Peyer's patch (tissue), 4 donors: ENCODE measurements at places on chromosomes 2 and 18.

DNA sequence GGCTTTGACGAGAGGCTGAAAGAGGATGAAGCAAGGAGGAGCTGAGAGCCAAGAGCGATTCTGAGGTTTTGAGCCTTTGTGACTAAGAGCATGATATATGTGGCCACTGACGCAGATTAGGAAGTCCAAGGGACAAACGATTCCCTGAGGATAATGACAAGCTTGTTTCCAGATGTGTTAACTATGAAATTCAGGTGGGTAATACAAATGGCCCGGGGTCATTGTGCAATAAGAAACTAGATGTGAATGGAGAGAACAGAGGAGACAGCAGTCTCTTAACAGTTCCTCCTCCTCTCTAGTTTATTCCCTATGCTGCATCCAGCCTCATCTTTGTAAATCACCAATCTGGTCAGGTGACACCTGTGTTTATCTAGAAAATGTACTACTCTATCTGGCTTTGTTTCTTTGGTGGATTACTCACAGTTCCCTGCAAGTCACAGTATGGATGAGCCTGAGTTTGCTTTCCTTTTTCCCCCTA lies 84.2 kb downstream of the SOCS6 start:
- no peak for DNase-seq
- no peaks in the 10 kb centered on the region for H3K36me3 ChIP-seq
- H3K4me3 ChIP-seq, result no peak overlapping the region
- H3K27ac ChIP-seq, result no peak overlapping the region
- no peaks in the 10 kb centered on the region for H3K4me1 ChIP-seq

DNA sequence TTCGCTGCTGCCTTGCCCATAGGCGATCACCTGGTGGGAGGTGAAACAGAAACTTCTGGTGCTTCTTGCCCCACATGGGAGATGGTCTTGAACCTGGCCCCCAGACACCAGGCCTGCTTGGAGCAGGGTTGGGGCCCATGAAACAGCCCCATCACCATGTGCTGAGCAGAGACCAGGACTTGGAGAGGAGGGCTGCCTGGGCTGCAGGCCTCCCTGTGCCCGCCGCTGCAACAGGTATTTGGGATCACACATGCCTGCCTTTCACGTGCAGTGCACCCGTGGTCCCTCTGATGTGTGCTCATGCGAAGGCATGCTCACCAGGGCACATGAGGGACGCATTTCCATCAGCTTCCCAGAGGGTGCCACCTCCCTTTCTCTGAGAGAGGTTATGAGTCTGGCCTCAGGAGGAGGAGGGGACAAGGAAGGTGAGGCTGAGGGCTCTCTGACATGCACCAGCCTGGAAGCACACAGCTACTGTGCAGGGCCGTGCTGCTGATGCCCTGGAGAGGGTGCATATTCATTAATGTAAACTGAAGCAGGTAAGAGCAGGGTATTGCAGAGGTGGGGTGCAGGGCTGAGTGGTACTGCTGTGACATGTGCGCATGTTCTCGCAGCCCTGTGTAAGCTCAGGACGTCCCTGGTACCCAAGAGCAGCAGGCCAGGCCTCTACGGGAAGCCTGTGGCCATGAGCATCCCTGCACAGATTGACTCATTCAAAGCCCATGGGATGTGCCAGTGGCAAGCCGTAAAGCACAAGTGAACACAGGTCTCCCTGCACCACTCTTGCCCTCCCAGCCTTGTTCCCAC lies 4.2 kb upstream of the OXER1 start:
- H3K4me3 ChIP-seq, result no peak overlapping the region
- no peaks in the 10 kb centered on the region for H3K27me3 ChIP-seq
- H3K36me3 ChIP-seq, result no peaks in the 10 kb centered on the region
- H3K27ac ChIP-seq, result no peak overlapping the region
- DNase-seq, result no peak

- no peaks in the 10 kb centered on the region for H3K27me3 ChIP-seq
- DNase-seq, result no peak
- no peak overlapping the region for H3K4me3 ChIP-seq
- no peaks in the 10 kb centered on the region for H3K36me3 ChIP-seq
Observed at GRCh38 chr2:457792-458424, 170.0 kb upstream of the ALKAL2 start.

DNA sequence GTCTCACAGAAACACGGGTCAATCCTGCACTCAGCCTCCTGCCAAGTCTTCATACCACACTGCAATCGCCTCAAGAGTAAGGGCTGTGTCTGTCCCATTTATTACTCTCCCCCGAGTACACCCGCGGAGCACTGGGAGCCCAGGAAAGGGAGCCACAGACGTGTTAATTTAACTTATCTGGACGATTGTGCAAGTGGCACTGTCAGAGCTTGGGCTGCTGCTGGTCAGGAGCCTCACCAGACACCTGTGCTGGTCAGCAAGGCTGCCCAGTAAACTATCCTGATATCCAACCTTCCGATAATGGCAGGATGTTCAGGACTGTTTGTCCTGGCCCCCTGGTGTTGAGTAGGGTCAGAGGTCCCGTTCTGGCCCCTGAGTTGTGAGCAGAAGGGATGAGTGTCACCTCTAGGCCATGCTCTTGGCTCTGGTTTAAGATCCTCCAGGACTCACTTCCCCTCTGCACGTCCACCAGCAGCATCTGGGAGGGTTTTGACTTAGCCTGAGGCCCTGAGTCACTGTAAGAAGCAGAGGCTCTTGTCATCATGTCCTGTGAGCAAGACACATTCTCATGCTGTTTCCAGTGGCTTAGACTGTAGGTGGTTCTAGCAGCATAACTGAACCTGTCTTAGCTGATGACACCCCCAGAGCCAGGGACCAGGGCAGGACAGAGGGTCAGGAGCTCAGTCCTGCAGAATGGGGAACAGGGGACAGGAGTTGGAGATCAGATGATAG lies 82.5 kb upstream of the ARL4C start:
- H3K27ac ChIP-seq, result no peak overlapping the region
- H3K4me3 ChIP-seq, result no peak overlapping the region
- no peaks in the 10 kb centered on the region for H3K36me3 ChIP-seq
- DNase-seq, result no peak
- H3K27me3 ChIP-seq, result no peaks in the 10 kb centered on the region

GRCh38 chr2:68483011-68483410 lies 15.6 kb downstream of the APLF start:
- H3K27me3 ChIP-seq, result no peaks in the 10 kb centered on the region
- no peaks in the 10 kb centered on the region for H3K36me3 ChIP-seq
- H3K27ac ChIP-seq, result no peak overlapping the region
- DNase-seq, result no peak

- no peak overlapping the region for H3K27ac ChIP-seq
- H3K4me1 ChIP-seq, result no peaks in the 10 kb centered on the region
- H3K4me3 ChIP-seq, result no peak overlapping the region
- no peak for DNase-seq
Observed at GRCh38 chr2:177474301-177474700, 81.7 kb downstream of the AGPS start.

GRCh38 chr18:35083174-35083712 lies 42.0 kb downstream of the MAPRE2 start:
- H3K4me3 ChIP-seq, result no peak overlapping the region
- no peak for DNase-seq
- no peaks in the 10 kb centered on the region for H3K27me3 ChIP-seq
- no peaks in the 10 kb centered on the region for H3K4me1 ChIP-seq

DNA sequence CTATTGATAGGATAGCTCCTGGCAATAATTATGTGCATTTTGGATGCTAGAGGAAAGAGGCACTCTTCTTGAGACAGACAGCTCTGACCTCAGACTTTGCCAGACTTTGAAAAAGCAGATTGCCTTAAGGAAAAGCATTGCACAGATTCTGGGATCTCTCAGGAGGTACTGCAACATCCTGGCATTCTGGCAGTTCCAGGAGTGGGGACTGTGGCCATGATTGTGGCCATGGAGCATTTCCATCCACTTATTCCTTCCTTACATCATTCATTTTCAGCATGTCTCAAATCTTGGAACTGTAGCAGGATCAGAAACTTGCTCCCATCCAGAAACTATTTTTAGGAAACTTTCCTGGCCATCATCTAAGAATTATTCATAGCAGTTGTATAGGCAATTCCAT lies 144.9 kb upstream of the FOSL2 start:
- no peaks in the 10 kb centered on the region for H3K27me3 ChIP-seq
- H3K4me3 ChIP-seq, result no peak overlapping the region
- H3K27ac ChIP-seq, result no peak overlapping the region
- H3K4me1 ChIP-seq, result no peaks in the 10 kb centered on the region
- no peaks in the 10 kb centered on the region for H3K36me3 ChIP-seq

DNA sequence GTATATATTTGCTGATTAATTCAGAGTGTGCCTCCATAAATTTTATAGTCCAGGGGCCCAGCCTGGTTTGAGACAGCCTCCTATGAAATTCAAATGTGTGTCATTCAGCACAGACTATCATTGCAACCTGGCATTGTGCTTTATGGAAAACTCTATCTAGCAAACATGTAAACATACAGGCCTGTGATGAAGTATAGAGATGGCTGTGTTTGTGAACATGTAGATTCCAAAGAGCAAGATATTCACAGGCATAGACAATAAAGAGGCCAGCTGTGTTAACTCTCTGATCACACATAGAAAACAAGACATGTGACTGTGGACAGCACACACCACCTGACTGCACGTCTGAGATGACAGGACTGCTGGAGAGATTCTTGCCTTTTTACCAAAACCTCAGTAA lies 297.9 kb downstream of the EN1 start:
- no peaks in the 10 kb centered on the region for H3K27me3 ChIP-seq
- DNase-seq, result no peak
- H3K4me3 ChIP-seq, result no peak overlapping the region
- no peaks in the 10 kb centered on the region for H3K4me1 ChIP-seq
- no peaks in the 10 kb centered on the region for H3K36me3 ChIP-seq
- no peak overlapping the region for H3K27ac ChIP-seq

GRCh38 chr2:160224060-160224459 lies 24.0 kb upstream of the ITGB6 start:
- H3K27ac ChIP-seq, result peak overlapping the region; percentile 96
- H3K4me3 ChIP-seq, result no peak overlapping the region
- no peaks in the 10 kb centered on the region for H3K27me3 ChIP-seq
- no peak for DNase-seq
- no peaks in the 10 kb centered on the region for H3K36me3 ChIP-seq

GRCh38 chr2:45732946-45733345 lies 81.5 kb downstream of the PRKCE start:
- no peak overlapping the region for H3K27ac ChIP-seq
- no peaks in the 10 kb centered on the region for H3K36me3 ChIP-seq
- no peaks in the 10 kb centered on the region for H3K4me1 ChIP-seq
- no peak overlapping the region for H3K4me3 ChIP-seq
- H3K27me3 ChIP-seq, result no peaks in the 10 kb centered on the region
- DNase-seq, result no peak

DNA sequence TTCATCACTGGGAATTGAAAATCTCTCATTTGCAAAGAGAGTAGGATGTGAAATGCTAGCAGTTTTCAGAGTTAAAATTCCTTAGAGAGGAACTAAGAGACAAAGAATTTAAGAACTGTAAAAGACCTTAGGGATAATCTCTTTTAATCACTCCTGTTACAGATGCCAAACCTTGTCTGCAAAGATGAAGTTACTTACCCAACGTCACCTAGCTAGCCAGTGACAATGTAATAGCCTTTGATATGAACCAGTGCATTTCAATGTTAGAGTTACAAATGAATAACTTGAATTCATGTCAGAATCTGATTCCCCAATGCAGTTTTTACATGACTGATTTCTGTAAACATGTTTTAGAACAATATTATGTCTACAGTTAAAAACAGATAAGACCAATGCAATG lies 190.1 kb downstream of the LRP1B start:
- no peaks in the 10 kb centered on the region for H3K4me1 ChIP-seq
- H3K27ac ChIP-seq, result no peak overlapping the region
- no peaks in the 10 kb centered on the region for H3K36me3 ChIP-seq
- DNase-seq, result no peak

GRCh38 chr2:172613040-172613439 lies 57.1 kb downstream of the PDK1 start:
- H3K4me3 ChIP-seq, result no peak overlapping the region
- H3K4me1 ChIP-seq, result no peaks in the 10 kb centered on the region
- no peaks in the 10 kb centered on the region for H3K27me3 ChIP-seq

GRCh38 chr18:4906856-4907255 lies 290.2 kb downstream of the AKAIN1 start:
- H3K27ac ChIP-seq, result no peak overlapping the region
- no peak overlapping the region for H3K4me3 ChIP-seq
- no peak for DNase-seq

- no peak overlapping the region for H3K27ac ChIP-seq
- H3K4me3 ChIP-seq, result no peak overlapping the region
- H3K4me1 ChIP-seq, result no peaks in the 10 kb centered on the region
- no peaks in the 10 kb centered on the region for H3K27me3 ChIP-seq
Observed at GRCh38 chr18:421247-422155, 79.0 kb downstream of the COLEC12 start.

DNA sequence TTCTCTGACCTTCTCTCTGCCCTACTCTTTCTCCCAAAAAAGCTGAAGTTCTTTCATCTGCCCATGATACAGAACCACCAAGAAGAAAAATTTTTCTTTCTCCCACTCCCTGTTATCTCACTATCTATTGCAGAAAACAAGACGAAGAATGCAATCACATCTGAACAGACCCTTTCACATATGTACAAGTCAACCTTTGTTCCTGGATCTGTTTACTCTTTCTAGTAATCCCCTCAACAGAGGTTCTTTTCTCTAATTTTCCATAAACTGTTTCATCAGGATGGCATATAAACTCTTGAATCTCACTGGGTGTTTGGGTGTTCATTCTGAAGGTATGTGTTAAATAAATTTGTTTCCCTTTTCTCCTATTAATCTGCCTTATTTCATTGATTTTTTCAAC lies 1262.7 kb upstream of the NRXN1 start:
- H3K27me3 ChIP-seq, result no peaks in the 10 kb centered on the region
- DNase-seq, result no peak
- H3K4me1 ChIP-seq, result no peaks in the 10 kb centered on the region
- no peak overlapping the region for H3K27ac ChIP-seq

DNA sequence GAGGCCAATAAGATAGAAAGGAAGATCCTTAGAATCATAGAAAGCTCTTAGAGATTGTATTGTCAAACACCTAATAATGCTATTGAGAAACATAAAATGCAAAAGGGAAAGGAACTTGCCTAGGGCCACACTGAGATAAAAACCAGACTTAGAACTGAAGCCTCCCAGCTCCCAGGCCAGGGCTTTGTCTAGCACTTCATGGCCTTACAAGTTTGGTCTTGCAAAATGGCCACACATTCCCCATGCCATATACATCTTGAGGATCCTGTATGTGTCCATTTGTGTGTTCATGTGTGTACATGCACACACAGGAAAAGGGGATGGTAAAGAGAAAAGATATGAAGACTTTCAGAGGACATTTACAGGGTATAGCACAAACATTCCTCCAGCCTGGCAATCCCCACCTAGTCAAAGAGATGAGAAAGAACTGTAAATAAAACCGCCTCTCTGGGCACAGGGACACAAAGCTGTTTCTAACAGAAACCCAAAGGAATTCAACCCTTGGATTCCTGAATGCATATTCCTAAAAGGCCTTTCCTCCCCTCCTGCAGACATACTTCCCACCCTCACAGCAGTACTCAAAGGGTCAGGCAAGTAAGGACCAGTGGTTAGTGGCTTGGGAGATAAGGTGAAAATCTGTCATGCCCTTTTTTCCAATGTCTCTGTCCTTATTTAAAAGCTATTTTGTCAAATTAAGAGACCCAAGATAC lies 99.7 kb upstream of the KLHL29 start:
- no peaks in the 10 kb centered on the region for H3K27me3 ChIP-seq
- H3K27ac ChIP-seq, result no peak overlapping the region
- no peak overlapping the region for H3K4me3 ChIP-seq
- H3K36me3 ChIP-seq, result no peaks in the 10 kb centered on the region
- DNase-seq, result no peak

- no peaks in the 10 kb centered on the region for H3K36me3 ChIP-seq
- no peaks in the 10 kb centered on the region for H3K4me1 ChIP-seq
- H3K27ac ChIP-seq, result no peak overlapping the region
- H3K27me3 ChIP-seq, result no peaks in the 10 kb centered on the region
- no peak for DNase-seq
Observed at GRCh38 chr2:184305105-184305504, 293.2 kb upstream of the ZNF804A start.
